Epithelial cell of umbilical artery (primary cell): ENCODE measurements at places on chromosomes 11 and 22. TPM values are rescaled to one million over a fixed set of nuclear protein-coding genes. Genes with fewer than 3 reads are reported as not detected.

Gene CSTPP1
- total RNA-seq: 13.1 and 15.3 TPM in 2 replicates

Gene DKK3
- total RNA-seq: 223 and 521 TPM in 2 replicates

Gene NFRKB
- 19.1 and 20.1 TPM in 2 replicates for total RNA-seq

Gene FOLR3
- not detected in 2 replicates for total RNA-seq

Gene C11orf91
- 0.32 TPM in 1 of 2 replicates, not detected in the other for total RNA-seq

Gene ROBO4
- 132 and 166 TPM in 2 replicates for total RNA-seq

Gene PDE3B
- 0.76 and 2.6 TPM in 2 replicates for total RNA-seq

Gene MYO7A
- 0.65 and 0.76 TPM in 2 replicates for total RNA-seq

Gene MMP7
- total RNA-seq: 0.30 and 0.97 TPM in 2 replicates

Gene C11orf86
- total RNA-seq: not detected in 2 replicates

Gene KRTAP5-11
- total RNA-seq: not detected in 2 replicates

Gene KIF18A
- total RNA-seq: 12.0 and 17.9 TPM in 2 replicates

Gene SPON1
- total RNA-seq: not detected in 2 replicates

Gene KCNK4
- total RNA-seq: under 0.01 and 0.30 TPM in 2 replicates

Gene MS4A15
- not detected in 2 replicates for total RNA-seq

Gene INSC
- total RNA-seq: not detected in 2 replicates

Gene CTSW
- total RNA-seq: not detected in 2 replicates

Gene TRIM5
- 84.8 and 97.6 TPM in 2 replicates for total RNA-seq

Gene NAALAD2
- 0.32 and 0.61 TPM in 2 replicates for total RNA-seq

Gene YPEL4
- under 0.01 TPM in 1 of 2 replicates, not detected in the other for total RNA-seq
